Stimulated activated CD8-positive, alpha-beta memory T cell treated with anti-CD3 and anti-CD28 coated beads, Interleukin-15, amount 100 ng/mL, for 24 hours (primary cell): ENCODE measurements at places on chromosomes 6 and 20.

DNA sequence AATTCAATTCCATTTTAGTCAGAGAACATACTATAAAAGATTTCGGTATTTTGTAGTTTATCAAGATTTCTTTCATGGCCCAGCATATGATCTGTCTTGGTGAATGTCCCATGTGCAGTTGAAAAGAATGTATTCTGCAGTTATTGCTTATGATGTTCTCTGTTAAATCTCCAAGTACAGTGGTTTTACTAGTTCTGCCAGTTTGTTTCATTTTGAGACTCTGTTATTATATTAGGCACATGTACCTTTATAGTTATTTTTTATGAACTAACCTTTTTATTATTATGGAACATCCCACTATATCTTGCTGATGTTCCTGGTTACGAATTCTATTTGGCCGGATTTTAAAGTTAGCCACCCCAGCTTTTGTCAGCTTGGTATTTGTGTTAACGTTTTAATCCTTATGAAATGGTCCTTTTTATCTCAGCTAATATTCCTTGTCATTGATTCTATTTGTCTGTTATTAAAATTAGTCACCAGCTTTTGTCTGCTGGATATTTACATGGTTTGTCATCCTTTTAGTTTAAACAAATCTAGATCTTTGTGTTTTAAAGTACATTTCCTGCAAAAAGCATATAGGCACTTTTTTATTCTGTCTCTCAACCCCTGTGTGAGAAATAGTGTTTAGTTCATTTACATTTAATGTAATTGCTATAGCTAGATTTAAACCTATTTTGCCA lies 48.9 kb downstream of the VTA1 start:
- DNase-seq, result no peak

GRCh38 chr20:51906049-51906448 lies 103.7 kb upstream of the SALL4 start:
- no peak for DNase-seq

DNA sequence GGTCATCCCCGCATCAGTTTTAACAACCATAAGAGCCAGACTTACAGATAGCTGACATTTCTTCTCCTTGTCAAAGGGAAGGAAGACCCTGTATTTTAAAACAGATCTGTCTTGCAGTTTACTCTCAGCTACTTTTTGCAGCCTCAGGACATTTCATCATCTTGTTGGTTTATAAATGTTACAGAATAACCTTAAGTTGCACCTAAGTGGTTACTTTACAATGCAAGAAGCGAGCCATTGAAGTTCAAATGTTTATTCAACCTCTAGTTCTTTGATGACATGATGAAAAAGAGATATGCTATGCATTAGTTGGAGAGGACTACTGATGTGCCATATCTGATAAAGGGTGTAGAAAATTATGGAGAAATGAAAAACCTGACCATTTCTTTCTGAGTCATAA lies 187.9 kb upstream of the COL21A1 start:
- no peak for DNase-seq

DNA sequence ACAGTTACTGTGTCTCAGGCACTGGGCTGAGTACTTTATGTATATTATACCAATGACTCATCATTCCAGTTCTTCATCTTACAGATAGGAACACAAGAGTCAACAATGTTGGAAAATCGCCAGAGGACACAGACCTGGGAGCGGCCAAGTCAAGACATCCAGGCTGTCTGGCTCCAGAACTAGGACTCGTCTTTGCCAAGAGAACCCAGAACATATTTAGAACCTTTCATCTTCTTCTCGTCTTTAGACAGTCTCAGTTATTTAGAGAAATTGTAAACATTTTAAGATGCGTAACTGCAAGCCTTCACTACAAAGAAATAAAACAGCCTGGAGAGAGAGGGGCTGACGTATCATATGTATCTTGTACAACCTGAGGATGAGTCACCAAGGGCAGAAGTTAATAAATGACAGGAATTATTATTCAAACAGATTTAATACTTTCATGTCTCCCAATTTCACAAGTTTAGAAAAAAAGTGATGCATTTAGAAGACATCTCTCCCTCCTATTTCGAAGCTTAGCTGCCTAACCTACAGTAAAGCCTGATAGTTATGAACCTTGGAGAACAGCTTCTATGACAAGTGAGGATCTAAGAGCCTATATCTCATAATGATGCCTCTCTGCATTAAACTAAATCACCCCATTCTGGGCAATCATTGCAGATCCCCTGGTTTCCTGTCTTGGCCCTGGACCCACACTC lies 43.4 kb downstream of the SLC22A3 start:
- no peak for DNase-seq

DNA sequence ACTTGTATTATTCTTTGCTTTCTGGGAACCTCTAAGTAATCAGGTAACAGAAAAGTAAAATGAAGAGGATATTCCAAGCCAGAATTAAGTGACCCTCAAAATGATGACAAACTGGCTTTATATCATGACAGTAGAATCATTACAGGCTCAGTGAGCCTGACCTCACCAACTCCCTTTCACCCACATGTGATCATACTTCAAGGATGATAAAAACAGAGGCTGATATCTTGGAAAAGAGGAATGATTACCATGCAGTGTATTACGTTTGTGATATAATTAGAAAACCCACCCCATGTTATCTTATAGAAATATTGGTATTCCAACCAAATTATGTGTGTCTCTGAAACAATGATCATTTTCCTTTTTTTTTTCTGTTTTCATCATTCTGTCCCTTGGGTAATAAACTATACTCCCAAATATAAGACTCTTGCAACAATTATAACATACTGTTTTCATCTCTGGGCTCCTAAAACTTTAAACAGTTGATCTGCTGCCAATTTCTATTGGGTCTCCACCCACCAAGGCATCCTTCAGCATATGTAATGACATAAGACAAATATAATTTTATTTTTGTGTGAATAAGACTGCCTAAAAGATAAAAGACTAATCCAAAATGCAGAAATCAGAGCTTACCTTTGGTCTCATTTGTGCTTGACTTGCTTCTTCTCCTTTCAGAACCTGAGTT lies 115.7 kb downstream of the DST start:
- DNase-seq, result no peak

DNA sequence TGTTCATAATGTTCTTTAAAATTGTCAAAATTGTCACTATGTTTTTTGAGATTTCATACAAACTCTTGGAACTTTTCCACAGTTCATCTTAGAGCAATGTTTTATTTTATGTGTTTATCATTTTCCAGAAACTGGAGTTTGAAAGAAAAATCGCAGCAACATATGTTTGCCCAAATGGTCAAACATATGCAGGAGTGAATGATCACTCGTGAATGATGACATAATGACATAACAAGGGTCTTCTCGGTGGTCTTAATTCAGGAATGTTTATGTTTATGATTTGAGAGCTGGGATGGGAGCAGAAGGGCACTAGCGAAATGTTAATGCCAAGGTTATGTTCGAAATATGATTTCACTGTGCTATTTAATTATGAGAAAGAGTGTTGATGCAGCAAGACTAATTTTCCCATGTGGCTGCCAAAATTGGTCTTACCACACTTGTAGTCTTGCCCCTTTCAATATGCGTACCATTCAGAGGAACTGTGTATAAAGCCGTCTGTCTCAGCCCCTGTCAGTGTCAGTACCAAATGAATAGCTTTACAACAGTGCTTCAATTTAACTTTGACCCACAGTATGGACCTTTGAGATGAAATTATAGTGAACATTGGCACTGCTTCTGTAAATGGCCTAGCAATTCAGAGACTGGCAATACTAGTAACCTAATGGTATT lies 152.3 kb downstream of the CARMIL1 start:
- no peak for DNase-seq

- peak; percentile 10 for DNase-seq
Measured at GRCh38 chr6:117547688-117548621, 54.4 kb downstream of the GOPC start.

DNA sequence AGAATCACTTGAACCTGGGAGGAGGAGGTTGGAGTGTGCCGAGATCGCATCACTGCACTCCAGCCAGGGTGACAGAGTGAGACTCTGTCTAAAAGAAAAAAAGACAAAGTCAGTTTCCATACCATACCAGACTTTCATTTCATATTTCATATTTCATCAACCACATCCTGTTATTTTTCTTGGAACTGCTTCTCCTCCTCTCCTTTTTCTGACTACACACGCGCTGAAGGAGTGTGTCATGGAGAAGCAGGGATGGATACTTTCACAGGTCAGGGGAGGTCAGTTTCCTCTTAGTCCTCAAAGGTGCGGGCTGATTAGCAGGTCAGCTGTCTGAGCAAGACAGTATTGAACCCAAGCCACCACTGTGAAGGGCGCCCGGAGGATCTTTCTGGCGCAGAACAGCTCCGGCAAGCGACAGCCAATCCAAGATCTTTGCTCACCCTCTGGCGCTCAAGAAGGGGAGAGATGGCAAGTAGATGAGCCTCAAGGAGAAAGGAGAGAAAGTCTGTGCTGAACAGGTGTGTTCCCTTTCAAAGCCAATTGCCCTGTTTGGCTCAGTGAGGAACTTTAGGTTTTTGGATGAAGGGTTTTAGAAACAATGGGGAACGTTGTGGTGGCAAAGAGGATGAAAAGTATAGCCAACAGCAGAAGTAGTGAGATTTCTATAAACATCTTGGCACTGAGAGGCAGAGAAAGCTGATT lies 18.9 kb upstream of the SYNJ2 start:
- no peak for DNase-seq

GRCh38 chr20:12737497-12737896 lies 271.3 kb upstream of the SPTLC3 start:
- DNase-seq, result no peak

DNA sequence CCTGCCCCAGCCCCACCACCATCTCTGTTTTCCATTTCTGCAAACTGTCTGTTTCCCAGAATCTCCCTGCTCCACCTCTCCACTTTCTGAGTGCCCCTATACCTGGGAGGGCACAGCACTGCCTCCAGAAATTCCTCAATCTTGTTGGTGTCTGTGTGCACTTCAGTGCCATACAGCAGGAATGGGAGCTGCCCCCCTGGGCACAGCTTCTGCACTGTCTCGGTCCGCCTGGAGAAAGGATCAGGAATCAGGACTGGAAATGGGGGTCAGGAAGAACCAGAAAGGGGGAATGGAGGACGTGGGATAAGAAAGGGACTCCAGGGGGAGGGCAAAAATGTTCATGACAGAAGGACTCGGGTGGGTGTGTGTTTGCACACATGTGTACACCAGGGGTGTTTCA lies 2.6 kb downstream of the CLIC1 start:
- DNase-seq, result no peak
